ENCODE measurements at places on chromosomes 5 and 9.

GRCh38 chr5:36230151-36230790, 11.5 kb downstream of the NADK2 start:
- DNase-seq: no peak

GRCh38 chr5:17694371-17694770, 60.1 kb downstream of the TAF11L14 start:
- DNase-seq: no peak

DNA sequence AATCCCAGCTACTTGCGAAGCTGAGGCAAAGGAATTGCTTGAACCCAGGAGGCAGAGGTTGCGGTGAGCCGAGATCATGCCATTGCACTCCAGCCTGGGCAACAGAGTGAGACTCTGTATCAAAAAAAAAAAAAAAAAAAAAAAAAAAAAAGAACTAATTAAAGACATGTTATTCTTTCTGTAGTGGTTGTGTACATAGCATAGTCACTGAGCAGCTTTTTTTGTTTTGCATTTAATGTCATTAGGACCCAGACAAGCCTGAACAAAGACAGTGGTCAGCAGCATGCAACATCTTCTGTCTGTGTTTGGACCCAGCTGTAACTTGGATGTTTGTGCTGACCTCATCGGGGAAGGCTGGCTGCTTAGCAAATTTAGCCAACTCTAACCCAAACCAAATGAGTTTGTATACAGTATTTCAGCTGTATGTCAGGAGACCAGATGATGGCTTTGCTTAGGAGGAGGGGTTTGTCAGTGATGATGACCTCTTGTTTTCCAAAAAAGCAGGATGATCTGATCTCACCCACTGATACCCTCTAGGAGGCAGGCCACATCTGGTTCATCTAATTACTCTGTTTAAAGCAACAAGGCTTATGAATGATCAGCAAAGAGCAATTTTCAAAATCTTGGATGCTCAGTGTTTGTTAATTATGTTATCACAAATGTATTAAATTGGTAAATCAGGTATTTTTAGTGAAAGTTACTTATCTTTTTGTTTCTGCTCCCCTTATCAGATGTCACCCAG, 39.5 kb downstream of the SNCAIP start:
- DNase-seq: no peak

DNA sequence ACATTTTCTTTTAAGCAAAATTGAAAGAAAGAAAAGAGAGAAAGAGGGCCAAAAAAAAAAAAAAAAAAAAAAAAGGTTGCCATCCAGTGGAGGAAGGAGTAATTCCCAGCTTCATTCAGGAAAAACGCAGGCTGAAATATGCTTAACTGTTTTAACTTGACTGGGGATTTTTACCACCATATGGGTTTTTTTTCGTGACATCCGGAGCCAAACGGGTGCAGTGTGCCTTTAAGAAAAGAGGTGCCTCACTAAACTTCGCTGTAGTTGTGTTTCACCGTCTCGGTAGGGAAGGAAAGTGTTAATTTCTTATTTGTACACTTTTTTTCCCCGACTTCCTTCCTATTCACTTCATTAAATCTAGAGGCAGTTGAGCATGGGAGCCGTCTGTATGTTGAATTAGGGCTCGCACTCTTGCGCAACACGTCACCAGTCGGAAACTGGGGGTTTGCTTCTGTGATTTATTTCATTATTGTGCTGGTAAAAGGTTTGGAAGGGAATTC, 143.0 kb downstream of the SMARCA2 start:
- peak; percentile 88 for DNase-seq

DNA sequence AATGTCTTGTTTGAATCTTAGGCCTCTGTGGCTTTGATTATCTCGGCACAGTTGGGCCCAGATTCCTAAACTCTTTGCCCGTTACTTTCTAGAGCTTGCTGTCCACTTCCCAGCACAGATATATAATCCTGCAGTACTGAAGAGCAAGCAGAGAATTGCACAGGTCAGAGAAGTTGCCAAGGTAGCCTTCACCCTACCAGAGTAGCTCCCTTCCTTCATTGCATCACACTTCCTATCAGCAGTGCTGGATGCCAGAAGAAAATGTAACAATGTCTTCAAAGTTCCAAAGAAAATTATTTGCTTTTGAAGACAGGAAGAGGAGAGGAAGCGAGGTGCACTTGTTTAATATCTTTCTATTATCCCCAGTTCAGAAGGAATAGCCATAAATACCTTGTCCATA, 38.1 kb upstream of the SPATA31D4 start:
- DNase-seq: no peak

- DNase-seq: no peak
These were observed 108.3 kb downstream of the PCSK1 start for GRCh38 chr5:96324708-96325107.

GRCh38 chr5:116674881-116675625, 100.4 kb upstream of the SEMA6A start:
- DNase-seq: no peak

DNA sequence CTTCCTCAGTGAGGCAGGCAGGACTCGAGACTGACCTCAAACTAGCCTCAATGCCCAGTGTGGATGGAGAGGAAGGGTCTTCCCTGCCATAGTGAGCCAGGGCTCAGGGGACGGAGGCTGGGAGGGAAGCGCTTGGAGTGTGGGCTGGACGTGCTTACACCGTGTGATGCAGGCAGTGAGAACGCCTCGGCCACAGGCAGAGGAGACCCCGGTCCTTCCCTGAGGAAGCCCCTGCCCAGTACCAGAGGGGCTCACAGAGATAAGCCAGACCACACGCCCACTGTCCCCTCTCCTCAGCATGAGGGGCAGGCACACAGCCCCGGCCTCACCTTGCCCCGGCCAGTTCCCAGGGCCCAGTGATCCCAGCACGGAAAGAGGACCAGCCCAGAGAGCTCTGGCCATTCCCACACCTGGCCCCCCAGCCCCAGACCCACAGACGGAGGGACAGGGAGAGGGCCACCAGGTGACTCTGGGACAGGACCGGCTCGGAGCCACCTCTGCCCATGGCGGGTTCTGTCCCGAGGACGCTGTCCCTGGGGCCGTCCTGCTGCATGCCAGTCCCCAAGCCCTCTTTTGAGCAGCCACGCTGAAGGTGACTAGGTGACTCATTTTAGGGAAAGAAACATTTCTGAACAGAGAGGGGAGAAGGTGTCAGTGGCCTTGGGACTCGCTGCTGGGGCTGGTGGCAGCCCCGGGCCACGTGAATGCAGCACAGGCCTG, 6.0 kb upstream of the NSMF start:
- no peak for DNase-seq

DNA sequence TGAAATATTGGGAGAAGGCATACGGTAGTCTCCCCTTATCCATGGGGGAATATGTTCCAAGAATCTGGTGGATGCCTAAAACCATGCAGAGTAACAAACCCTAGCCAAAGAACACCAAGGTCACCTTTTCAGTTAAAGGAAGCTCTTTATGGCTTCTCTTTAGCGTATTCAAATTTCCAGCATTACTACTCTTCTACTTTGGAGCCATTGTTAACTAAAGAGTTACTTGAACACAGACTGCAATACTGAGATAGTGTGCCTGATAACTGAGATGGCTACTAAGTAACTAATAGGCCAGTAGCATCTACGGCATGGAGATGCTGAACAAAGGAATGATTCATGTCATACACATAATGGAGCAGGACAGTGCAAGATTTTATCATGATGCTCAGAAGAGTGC, 84.5 kb upstream of the SPEF2 start:
- no peak for DNase-seq

DNA sequence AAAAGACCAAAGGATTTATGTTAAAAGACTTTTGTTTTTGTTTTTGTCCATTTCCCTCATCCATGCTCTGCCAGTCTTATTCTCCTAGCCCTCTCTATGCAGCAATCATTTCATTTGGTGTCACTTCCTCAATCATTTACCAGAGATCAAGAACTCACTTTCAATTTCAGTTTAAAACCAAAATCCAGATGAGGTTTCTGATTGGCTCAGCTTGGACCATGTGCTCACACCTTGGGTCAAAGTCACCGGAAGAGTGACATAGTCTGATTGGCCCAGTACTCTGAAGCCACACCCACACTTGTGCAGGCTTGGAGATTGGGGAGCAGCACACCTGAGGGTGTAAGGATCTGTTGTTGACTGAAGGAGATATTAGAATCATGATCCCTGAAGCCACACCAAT, 79.6 kb downstream of the TLR4 start:
- DNase-seq: no peak

DNA sequence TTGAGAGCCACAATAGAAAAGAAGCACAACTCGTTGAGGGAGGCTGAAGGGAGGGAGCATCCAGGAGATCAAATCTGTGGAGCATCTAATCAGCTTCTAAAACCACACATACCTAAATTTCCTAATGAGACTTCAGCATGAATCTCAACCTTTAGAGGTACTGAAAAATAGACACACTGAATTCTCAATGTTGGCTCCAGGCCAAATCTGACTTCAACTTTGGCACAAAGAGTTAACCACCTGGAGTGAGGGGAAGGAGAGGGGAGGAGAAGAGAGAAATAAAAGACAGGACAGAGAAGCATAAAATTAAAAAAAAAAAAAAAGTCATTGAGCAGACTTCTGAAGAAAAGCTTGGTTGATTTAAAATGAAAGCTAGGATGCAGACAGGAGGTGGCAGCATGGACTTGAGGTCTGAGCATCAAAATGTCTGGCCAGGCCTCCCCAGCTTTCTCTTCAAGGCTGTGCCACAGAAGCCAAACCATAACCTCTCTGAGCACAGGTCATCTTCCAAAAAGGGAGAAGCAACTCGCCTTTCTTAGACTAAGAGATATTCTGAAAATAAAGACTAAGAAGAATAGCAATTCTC, 205.6 kb downstream of the DENND1A start:
- DNase-seq: no peak

GRCh38 chr5:143445776-143446175, 42.3 kb upstream of the NR3C1 start:
- DNase-seq: no peak

DNA sequence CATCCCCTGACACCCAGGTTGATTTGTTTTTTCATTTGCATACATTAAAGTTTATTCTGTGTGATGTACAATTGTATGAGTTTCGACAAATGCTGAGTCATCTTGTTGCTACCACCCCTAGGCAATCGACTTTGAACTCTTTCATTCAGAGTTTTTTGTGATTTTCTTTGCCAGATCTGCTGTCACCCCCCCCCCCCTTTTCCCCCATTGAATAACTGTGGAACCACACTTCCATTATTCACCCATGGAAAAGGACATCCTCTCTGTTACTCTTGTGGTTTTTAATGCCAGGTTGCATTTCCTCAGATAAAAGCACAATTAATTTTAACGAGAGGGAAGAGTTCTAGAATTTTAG, 13.7 kb upstream of the FAM120AOS start:
- DNase-seq: no peak

GRCh38 chr5:57303985-57304384, 130.1 kb downstream of the GPBP1 start:
- no peak for DNase-seq

- DNase-seq: no peak
These were observed 200.9 kb upstream of the OTULINL start for GRCh38 chr5:14380712-14381111.

DNA sequence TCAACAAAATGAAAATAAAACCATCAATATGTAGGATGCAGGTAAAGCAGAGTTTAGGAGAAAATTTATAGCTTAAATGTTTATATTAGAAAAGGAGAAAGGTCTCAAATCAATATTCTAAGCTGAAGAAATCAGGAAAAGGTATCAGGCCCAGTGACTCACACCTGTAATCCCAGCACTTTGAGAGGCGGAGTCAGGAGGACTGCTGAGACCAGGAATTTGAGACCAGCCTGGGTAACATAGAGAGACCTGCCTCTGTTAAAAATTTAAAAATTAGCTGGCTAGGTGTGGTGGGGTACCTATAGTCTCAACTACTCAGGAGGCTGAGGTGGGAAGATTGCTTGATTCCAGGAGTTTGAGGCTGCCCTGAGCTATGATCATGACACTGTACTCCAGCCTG, 32.2 kb downstream of the CCDC69 start:
- DNase-seq: no peak
